GM03348 (cell line): ENCODE measurements at places on chromosomes 1 and 21.

- no peak for DNase-seq
Observed at GRCh38 chr1:52532731-52533327, 20.1 kb downstream of the TUT4 start.

DNA sequence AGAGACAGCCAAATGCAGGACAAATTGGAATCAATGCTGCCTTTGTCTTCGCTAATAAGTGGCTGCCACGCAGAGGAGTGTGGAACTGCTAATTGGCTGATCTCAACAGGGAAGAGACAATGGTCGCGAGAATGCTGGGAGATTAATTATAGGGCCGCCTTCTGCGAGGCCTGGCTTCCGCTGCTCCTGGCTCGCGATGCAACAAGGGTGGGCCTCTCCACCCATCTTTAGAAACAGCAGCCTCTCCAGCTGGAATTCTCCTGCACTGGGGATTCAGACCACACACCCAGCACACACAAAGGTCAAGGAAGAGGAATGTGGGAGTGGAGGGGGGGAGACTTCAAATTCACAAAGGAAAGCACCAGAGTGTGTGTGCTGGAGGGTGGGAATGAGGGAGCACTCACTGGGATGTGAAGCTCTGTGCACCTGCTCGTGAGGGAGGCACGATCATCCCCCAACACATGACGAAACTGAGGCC lies 200.7 kb upstream of the GRIK3 start:
- DNase-seq = no peak

GRCh38 chr1:166328956-166329355 lies 162.2 kb upstream of the FAM78B start:
- DNase-seq = no peak

DNA sequence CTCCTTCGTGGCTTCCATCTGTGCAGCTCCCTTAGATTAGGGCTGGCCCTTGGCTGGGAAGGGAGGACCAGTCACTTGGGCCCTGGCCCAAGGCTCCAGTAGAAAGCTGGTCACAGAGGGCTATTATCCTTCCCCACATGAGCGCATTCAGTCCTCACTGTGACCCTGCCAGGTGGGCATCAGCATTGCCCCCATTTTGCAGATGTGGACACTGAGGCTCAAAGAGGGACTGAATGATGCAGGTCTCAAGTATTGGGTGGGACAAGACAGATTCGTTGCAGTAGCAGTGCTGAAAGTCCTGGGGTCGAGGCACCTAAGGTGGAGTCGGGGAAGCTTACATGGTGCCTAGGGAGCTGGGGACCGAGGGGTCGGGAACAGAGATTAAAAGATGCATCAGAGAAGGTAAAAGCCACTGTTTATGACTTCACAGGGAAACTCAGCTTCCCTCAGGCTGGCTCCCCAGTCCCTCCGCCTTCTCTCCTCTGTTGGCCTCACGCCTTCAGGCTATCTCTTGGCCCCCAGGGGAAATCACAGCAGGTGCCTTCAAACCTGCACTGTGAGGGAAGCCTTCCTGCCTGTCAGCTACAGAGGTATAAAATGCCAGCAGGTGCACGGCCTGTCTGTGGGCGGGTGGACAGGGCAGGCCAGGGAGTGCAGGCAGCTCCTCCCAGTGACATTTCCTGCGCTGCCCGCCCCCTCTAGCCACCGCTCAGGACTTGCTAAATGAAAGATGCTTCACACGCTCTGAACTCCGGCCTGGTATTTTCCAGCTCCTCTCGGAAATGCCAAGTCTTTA lies 178.4 kb downstream of the GRIK3 start:
- DNase-seq = no peak

DNA sequence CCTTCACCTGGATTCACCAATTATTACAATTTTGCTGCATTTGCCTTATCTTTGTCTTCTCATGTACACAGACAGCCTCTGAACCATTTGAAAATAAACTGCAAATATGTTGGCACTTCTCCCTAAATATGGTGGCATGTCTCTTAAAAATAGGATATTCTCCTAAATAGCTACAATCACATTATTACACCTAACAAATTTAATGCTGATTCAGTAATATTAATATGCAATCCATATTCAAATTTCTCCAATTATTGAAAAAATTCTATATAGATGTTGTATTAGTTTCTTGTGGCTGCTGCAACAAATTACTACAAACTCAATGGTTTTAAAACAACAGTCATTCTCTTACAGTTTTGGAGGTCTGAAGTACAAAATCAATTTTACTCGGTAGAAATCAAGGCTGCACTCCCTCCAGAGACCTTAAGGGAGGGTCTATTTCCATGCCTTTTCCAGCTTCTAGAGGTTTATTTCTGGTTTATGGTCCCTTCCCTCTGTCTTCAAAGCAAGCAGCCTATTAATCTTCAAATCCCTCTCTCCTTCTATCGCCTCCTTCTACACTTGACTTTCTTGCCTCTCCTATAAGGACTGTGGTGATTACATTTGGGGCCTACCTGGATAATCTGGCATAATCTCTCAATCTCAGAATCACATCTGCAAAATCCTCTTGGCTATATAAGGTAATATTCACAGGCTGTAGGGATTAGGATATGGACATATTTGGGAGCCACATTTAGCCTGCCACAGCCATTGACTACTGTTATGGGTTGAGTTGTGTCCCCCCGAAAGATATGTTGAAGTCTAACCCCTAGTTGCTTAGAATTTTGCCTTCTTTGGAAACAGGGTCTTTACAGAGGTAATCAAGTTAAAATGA lies 52.5 kb upstream of the BOLA1 start:
- DNase-seq = no peak

DNA sequence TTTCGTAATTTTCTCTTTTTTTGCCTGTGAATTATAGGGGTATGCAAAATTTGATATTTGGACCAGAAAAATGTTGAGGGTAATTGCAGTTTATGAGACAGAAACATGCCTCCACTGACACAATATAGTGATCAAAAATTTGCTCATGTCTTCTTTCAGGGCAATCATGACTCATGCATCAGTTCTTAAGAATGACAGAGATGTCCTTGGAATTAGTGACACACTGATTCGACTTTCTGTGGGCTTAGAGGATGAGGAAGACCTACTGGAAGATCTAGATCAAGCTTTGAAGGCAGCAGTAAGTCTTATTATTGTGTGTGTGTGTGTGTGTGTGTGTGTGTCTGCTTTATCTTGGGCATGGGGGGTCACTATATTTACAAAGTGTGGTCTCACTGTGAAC lies 27.5 kb downstream of the CTH start:
- no peak for DNase-seq

GRCh38 chr1:220335668-220336067 lies 63.4 kb upstream of the RAB3GAP2 start:
- no peak for DNase-seq

DNA sequence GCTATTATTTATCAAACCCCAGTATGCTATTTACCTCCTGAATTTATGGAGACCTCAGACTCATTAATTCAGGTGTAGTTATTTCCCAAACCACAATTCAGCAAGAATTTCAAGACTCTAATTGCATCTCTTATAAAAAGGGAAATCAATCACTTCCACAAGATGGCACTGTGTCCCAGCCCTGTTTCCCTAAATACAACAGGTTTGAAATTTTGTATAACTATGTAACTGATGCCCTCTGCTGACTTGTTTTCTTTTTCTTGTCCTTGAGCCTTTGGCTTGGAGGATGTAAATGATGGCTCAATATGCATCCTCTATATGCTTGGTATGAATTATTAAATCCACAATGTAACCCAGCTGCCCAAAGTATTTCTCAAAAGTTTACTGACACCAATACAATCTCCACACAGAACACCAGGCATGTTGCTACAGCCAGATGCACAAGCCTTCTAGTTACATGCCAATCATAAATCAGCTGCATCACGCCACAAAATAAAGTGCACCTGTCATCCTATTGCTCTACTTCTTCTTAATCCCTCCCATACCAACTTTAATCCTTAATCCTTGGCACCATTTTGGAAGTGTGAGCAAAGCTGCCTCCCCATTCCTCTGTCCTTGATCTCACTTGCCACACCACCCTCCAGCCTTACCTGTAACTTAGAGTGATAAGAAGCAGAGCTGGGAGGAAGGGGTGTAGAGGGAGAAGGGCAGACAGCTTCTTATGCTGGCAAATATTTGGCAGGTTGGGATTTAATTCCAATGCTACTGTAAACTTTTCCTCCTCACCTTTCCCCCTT lies 9.0 kb downstream of the C1orf105 start:
- peak; percentile 75 for DNase-seq

- DNase-seq = peak; percentile 77
Observed at GRCh38 chr1:41498804-41499203, 14.3 kb upstream of the EDN2 start.

DNA sequence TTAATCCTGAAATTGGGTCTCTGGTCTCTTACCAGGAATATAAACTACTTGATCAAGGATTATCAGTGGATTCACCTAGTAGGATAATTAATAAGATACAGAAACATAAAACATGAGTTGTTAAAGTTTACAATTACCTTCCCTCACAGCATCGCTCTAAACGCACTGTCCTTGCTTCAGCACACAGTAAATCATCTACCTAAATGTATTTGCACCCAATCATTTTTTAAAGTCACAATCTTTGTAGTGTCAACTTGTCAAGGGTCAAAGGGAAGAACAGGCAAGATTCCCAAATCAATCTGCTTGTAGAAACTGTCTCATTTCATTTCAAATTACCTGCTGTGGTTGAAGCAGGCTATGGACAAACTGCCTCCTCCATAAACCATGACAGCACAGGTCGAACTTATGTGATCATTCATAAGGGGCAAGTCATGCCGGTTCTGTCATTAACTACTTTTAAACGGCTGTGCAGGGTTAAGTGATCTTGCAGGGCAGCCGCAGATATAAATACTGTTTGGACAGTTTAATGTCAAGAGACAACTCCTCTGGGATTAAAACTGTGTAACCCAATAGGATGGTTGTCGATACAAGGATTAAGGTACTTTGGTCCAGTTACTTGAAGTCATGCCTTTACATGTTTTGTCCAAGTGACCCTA lies 93.6 kb downstream of the ZNF281 start:
- DNase-seq = no peak

DNA sequence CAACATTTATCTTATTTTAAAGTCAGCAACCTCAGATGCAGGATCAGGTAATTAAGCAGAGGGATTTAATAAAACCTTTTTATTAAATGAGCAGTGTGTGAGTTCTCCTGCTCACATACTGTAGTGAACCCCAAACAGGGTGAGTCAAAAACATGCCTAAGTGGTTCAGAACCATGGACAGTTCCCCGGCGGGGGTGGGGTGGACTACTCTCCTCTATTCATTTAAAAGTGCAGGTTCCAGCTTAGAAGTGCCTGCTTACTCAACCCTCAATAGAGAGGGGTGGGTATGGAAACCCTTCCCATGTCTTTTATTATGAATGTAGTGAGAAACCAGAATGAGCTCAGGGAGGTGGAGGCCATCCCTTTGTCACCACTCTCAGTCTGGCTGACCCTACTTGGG lies 397.9 kb downstream of the HHAT start:
- peak; percentile 15 for DNase-seq

DNA sequence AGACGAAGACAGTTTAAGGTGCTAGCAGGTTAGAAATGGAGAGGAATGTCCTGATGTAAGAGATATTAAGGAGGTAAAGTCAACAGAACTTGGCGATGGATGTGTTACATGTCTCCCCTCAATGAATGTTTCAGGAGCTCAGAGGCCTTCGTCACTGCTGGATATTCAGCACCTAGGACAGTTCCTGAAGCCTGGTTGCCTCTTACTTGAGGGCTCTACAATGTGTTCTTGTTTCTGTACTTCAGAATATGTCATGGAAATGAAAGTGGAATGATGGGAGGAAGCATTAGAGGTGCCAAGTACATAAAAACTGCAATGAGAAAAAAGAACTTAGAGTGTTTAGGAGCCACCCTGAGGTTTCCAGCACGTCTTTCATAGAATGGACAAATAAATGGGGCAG lies 17.7 kb downstream of the TNR start:
- no peak for DNase-seq

DNA sequence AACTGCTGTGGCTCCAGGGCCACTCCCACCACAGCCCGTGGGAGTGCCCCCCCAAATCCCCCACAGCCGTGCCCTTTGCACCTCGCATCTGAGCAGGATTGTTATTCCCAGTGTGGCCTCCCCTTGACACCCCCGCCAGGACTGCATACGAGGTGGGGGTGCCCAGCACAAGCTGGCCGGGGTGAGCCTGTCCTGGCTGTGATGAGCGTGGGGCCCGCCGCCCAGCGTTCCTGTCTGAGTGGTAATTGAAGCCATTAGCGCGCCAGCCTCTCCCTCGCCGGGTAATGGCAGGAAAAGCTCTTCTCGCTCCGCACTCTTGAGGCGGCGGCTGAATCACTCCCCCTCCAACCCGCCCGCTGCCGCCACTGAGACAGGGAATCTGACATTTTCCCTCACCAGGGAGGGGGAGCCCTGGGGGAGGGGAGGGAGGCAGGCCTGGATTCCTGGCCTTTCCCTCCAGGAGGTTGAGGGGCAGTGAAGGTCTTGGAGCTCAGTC lies 27.7 kb downstream of the PTPRF start:
- DNase-seq = peak; percentile 88

DNA sequence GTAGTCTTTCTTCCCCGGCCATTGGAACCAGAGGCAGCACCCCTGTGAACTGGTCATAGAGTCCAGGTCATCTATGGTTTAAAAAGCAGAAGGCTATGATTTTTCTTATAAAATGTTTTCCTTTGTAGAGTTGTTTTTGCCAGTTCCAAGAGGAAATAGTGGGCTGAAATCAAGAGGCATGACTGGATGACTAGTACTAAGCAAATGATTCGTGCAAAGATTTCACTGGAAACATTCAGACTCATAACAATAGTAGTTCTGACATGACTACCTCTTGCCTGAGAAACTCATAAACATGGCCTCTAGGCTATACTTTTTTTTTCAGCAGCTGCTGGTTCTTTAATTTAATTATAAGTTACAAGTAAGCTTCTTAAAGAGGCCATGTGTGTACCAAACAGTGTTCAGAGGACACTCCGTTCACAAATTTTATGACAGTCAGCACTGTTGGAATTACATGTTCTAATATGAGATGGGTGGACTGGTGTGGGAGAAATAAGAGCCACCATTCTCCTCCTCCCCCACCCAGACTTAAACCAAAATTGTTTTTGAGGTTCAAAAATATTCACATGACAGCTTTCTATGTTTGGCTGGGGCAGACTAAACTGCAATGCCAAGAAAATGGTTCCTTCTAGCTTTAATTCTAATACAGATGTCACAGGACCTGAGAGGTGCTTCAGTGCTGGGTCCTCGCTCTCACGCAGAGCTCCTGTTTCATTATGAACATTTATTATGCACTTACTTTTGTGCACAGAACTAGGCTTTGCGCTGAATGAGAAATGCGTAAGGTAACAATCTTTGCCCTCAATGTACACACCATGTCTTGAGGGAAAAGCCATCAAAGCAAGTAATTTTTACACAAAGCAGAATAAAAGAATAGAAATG lies 147.5 kb downstream of the ZC3H11B start:
- peak; percentile 27 for DNase-seq
